ENCODE measurements at places on chromosomes 2 and 18.
A peak's percentile ranks its signal among the peaks of the same experiment; 100 is the strongest.

DNA sequence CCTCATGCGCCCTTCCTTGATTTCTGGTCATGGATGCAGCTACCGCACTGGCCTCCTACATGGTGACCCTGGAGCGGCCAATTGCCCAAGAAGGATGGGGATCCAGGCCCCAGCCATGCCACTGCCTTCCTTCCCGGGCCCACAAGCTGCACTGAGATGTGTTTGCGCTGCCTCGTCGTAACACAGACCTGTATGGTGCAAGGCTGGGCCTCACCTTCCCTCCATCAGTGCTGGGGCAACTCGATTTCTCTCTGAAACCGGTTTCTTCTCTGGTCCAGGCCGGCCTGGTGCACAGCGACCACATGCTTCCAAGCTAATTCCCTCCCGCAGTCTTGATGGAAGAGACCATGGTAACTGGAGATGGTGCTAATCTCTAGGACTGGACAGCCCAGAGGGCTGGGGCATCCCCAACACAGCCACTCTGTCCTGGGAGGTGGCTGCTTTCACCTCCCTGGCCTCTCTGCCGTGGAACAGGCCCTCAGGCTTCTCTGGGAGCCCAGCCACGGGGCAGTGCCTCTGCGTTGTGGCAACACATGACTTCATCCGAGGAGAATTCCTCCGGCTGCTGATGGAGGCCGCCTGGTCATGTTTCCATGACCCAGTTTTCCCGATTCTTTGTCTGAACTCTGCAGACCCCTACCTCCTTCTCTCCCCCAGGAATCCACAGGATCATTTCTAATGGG lies 184.2 kb downstream of the GLI2 start:
- no peak for DNase-seq

GRCh38 chr2:237278568-237278967 lies 135.4 kb downstream of the COL6A3 start:
- peak; percentile 92 for DNase-seq

- DNase-seq = no peak
These were observed 258.3 kb downstream of the SS18 start for GRCh38 chr18:25832001-25832604.

GRCh38 chr2:168884975-168885374 lies 5.3 kb downstream of the SPC25 start:
- DNase-seq = no peak

DNA sequence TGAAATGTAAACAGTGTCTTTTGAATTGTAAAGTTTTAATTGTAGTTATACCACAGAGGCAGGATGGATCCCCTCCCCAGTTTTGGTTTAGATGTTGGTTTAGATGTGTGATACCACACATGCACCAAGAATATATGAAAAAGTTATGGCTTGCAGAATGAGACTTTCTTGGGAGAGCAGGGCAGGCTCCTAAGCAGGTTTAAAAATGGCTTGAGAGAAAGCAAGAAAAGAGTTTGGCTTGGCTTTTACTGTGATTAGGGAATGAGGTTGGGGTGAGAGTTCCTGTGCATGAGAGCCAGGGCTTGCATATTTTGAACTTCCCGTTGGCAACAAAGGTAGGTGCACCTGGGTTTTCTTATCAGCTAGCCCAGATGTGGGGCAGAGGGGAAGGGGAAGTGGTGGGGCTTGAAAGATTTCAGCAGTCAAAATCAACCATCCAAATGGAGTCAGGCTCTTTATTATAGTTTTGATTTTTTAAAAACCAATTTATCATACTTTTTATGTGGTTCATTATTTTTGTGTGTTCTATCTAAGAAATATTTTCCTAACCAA lies 246.9 kb downstream of the MTX2 start:
- no peak for DNase-seq

GRCh38 chr2:234635284-234635683 lies 138.4 kb upstream of the ARL4C start:
- DNase-seq = no peak

DNA sequence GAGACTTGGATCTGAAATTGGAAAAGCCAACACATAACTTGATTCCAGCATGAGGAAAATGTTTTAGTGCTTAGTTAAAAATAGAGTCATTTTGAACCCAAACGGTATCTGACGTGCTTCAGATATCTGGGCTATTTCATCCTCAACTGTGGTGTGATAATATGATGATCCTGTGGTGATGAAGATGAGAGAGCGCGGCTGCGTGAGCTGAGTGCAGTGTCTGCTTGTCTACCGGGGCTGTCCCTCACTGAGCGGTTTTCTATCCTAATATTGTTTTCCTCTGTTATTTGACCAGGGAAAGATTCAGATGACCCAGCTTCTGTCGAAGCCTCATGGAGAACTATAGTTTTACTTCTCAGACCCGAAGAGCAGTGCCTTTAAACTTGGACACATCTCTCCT lies 5.8 kb downstream of the TWIST2 start:
- DNase-seq = no peak

DNA sequence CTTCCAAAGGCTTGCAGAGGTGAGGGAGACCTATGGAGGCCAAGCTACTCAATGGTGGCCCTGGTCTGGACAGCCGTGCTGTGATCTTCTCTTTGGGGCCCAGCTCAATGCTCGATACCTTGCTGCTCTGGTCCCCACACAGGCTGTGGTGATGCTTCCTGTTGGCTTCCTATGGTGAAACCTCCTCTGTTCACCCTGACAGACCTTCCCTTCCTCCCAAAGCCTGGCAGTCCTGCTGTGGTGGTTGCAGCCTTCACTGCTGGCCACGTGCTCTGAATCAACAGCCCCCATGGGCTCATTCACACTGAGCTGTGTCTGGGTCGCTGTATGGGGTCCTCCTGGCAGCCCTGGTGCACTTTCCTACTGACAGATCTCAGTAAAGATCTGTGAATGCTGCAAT lies 31.0 kb upstream of the GALR1 start:
- no peak for DNase-seq

DNA sequence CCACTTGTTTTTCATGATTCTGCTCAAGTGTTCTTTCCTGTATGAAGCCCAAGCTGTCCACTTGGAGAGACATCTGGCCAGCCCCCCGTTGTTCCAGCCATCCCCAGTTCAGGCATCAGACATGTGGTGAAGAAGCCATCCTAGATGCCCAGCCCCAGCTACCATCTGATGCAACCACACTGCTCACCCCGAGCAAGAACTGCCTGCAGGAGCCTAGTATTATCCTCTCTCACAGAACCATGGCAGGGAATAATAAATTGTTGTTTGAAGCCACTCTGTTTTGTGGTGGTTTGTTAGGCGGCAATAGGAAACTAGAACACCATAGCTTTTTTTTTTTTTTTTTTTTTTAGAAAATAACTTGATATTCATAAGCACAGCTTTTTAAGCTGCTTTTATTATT lies 19.5 kb upstream of the DARS1 start:
- no peak for DNase-seq

DNA sequence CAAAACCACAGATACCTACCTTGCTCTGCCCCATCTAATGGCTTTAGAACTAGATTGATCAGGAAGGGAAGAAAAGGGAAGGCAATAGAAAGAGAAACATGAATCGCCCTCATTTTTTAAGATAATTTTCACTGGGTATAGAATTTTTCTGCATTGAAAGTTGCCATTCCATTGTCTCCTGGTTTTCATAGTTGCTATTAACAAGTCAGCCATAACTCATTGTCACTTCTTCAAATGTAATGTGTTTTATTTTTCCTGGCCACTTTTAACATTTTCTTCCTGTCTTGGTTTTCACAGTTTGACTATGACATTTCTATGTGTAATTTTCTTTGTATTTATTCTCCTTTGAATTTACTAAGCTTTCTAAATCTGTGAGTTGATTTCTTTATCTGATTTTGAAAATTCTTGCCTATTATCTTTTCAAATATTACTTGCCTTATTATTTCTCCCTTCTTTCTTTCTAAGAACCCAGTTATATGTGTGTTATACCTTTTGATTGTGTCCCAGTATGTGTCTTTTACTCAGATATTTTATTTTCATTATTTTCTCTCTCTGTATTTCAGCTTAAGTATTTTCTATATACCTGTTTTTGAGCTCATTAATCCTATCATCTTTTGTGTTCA lies 85.5 kb upstream of the GLI2 start:
- no peak for DNase-seq

DNA sequence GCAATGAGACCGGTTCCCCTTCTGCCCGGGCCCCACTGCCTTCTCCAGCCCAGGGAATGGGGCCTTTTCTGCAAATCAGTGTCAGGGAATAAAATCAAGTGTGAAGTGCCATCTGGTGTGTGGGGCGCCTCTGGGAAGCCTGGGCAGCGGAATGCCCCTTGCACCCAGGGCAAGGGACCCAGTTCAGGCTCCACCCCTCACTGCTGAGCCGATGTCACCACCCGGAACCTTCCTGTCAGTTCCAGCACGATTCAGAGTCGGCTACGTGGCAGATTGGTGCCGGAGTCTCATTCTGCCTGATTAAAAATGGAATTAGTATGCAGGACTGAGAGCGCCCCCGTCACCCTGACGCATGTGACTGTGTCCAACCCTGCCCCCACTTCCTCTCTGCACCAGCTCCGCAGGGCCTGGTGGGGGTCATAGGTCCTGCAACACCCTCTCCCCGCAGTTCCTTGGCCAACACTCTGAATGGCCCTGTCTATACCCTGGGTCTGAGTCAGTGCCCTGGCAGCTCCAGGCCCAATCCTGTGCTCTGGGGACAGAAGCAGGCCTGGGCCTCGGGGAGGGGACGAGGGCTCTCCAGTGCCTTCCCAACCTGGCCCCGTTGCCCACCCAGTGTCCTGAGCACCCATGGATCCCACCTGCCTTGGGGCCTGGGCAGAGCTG lies 8.2 kb upstream of the ALPI start:
- DNase-seq = no peak

DNA sequence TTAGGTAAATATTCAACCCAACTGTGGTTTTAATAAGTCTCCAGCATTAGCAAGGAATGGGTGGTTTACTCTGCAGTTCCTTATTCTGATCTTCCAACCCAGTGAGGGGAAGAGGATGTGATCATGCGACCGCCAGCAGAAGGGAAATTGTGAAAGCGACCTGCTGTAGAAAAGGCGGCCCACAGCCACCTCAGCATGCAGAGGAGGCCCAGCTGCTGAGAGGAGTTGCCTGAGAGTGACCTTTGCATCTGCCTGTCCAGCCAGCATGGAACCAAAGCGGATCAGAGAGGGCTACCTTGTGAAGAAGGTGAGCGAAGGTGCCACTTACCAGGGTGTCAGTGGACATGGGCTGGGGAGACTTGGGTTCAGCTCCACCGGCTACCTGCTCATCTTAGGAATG lies at the start of gene PLEK:
PLEK (plus strand) TSS at position 196 of the 400 bp plus-strand sequence; CDS start at position 266, 70 bp downstream.
- DNase-seq = peak; percentile 68

- no peak for DNase-seq
These were observed 236.4 kb downstream of the PIEZO2 start for GRCh38 chr18:10912790-10913545.

DNA sequence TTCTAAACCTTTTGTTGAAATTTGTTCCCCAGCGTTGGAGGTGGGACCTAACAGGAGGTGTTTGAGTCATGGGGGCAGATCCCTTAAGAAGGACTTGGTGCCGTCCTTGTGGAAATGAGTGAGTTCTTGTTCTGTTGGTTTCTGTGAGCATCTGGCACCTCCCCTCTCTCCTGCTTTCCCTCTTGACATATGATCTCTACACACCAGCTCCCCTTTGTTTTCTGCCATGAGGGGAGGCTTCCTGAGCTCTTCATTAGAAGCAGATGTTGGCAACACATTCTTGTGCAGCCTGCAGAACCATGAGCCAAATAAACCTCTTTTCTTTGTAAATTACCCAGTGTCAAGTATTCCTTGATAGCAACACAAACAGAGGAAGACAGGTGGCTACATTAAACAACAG lies 23.8 kb downstream of the NABP1 start:
- no peak for DNase-seq

- no peak for DNase-seq
These were observed 50.6 kb downstream of the EPAS1 start for GRCh38 chr2:46347648-46348280.

GRCh38 chr2:23404426-23404825 lies 19.4 kb downstream of the KLHL29 start:
- DNase-seq = no peak

DNA sequence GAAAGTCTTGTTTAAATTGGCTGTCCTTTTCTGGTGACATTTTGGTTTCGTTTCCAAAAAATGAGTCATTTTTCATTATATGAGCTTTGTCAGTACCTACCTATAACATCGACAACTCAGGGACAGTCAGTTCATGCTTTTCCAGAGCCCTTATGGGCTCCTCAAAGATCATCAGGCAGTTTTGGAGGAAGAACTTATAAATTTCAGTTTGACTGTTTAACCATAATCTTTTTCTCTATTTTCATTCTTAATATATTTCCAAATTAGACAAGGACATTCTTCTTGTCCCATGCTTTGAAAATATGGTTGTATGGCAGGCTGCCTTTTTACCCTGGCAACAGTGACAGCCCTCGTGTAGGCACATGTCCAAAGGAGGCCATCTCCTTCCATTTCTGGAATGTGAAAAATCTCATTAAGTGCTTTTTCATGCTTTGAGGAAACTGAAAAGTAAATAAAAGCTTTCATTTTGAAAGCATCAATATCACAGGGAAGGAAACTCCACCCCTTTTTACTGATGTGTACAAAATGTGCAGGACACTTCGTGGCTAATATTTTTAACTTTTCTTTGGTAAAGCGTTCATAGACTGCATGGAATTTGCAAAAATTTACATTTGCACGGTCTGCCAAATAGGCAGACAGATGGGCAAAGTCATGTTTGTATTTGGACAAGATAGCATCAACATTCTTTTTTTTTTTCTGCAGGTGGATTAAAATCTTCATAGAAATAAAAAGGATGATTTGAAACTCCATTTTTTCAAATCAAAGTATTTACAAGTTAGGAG lies 7.2 kb upstream of the PROC start:
- DNase-seq = no peak

GRCh38 chr2:54013996-54014395 lies 43.2 kb upstream of the PSME4 start:
- DNase-seq = no peak

DNA sequence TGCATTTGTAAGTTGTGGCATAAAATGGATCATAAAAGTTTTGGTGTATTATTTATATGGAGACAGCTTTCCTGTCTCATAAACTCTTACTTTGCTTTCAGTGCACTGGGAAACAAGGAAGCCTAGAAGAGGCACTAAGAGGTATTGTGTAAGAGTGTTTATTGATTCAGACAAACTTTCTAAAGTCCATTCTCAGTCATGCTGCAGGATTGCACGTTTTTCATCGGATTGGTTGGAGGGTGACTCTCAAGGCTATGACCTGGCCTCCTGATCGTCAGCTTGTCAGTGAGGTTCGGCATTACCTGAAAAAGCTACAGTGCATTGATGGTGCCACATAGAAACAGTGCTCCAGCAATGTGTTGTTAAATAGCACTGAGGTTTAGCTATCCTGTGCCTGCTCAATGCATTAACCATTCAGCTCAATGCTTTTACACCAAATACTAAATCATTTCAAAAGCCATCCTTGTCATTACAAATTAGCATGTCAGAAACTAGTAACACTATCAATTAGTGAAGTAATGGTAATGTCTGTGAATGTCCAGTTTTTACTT lies 545.5 kb downstream of the CBLN2 start:
- no peak for DNase-seq

- no peak for DNase-seq
These were observed 183.1 kb downstream of the FMNL2 start for GRCh38 chr2:152518034-152518433.

GRCh38 chr2:231308219-231308618 lies 87.3 kb upstream of the B3GNT7 start:
- DNase-seq = no peak

All from suprapubic skin (tissue), 4 donors.